ENCODE measurements at places on chromosomes 2 and 18.

DNA sequence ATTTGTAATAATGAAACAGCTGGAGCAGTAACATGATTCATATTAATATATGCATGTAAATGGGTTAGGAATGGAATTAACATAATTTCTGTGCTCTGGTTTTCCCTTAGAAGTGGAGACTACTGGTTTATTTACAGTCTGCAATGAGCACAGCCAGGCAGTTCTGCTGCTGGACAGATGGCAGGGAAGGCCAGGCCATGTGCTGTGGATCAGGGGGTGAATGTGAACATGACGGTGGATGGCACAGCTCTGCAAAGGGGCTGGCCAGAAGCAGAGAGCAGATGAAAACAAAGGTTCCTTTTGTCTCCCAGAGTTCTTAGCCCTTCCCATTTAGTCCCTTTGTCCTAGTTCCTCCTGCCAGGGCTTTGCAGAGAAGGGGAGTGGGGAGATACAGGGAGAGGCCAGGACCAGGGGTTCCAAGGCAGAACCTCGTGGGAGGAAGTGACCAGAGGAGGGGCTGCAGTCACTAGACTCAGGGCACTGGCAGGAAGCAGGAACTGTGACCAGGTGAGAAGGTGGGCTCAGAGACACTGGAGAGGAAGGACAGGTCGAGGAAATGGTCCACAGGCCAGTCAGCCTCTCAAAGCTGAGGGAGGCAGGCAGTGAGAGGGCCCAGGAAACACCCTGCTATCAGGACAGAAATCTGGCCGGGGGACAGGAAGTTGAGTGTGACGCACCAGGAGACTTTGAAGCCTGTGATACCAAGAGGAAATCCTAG is 112.9 kb upstream of the ATP8B1 start:
- DNase-seq: no peak

- DNase-seq: no peak
Observed at GRCh38 chr2:32805104-32806095, 141.4 kb upstream of the LTBP1 start.

DNA sequence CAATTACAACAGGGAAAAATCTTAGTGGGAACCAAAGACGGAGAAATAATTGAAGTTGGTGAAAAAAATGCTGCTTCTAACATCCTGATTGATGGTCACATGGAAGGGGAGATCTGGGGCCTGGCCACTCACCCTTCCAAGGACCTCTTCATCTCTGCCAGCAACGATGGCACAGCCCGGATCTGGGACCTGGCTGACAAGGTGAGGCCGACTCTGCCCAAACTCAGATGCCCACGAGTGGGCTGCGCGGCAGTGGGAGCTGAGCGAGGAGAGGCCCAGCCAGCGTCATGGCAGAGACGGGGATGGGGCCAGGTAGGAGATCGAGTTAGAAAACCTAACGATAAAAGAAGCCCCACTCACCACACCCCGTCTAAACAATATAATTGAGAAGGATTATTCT is 87.7 kb downstream of the RTN4 start:
- DNase-seq: no peak

DNA sequence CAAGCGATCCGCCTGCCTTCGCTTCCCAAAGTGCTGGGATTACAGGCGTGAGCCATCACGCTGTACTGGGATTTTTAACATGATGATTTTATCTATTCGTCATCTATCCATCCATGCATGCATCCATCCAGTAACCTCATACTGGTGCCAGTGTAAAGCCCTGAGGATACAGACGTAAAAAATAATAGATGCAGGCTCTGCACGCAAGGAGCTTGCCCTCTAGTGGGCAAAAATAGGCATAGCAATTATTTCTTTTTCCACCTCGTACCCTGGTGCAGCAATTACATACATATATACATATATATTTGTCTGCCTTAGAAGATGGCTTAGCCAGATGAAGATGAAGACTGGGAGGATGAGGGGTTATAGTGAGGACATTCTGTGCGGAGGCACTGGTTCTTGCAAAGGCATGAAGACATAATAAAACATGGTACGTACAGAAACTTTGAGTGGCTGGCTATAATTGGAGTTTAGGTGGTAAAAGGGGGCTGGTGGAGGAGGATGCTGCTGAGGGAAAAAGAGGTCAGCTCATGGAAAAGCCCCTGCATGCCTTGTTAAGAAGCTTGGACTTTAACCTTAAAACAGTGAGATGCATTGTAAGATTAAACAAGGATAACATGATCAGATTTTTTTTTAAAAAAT is 19.6 kb upstream of the RPIA start:
- DNase-seq: no peak

DNA sequence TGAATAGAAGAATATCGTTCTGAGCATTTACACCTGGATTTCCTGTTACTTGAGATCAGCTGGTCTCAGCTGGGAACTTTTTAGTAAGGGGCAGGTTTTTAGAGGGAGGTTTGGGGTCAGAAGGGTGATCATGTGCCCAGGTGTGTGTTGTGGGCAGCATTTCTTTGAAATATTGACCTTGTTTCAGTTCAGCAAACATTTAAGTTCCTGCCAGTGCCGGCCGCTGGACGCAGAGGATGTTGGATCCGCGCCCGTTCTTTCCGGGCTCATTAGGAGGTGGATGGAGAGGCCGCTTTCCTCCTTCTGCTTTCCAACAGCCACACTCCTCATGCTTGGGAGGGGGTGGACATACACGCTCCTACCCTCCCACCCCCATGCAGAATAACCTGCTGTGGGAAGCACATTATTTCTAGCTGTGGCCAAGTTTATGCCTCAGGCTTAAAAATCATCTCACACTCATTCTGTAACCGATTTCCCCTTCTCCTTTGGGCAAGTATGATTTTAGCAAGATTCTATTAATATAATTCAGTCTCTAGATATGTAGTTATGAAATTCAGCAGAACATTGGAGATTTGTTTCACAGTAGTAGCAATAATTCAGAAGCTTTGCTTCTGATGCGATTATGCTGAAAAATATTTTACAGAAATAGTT is 131.4 kb downstream of the ZNF236 start:
- DNase-seq: peak; percentile 69

- DNase-seq: no peak
Observed at GRCh38 chr18:61388010-61388409, 54.8 kb downstream of the CDH20 start.

GRCh38 chr2:69356471-69356870 is 30.6 kb downstream of the GFPT1 start:
- DNase-seq: no peak
